ENCODE measurements at places on chromosomes 12 and 14.
A peak's percentile ranks its signal among the peaks of the same experiment; 100 is the strongest.

- DNase-seq, result no peak
Measured at GRCh38 chr12:80847575-80847974, 90.2 kb downstream of the LIN7A start.

GRCh38 chr14:98956661-98957060, 315.3 kb downstream of the BCL11B start:
- no peak for DNase-seq

DNA sequence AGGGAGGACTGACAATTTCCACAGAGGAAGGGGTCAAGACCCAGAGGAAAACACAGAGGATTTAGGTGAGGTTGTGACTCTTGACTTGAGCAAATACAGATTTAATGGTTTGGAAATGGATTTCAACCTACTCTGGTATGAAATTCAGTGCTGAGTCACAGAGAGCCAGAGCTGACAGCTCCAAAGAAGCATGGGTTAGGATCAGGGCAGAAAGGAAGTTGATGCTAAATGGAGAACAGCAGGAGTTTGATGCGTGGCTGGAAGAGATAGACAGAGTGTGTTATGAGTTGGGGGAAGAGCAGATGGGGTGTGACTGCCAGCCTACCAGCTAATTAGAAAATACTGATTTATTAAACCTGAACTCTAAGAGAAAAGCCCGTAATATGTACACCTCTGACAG, 272.6 kb downstream of the FOXG1 start:
- DNase-seq, result no peak

DNA sequence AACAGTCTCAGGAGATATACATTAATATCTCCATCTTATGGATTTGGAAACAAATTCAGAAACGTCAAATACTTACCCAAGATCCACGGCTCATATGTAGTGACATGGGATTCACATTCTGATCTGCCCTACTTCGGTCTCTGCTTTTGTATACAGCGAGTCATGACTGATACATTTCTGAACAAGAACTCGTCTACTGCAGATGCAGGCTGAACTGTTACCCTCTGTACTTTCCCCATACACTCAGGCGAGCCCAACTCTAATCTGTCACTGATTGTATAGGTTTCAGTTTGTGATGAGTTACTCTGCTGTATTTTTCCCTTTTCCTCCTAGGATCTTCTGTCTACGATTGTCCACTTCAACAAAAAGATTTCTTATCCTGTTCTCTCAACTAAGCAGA, 441.6 kb downstream of the CCDC91 start:
- no peak for DNase-seq

- no peak for DNase-seq
Measured at GRCh38 chr12:19410211-19410610, 29.1 kb upstream of the AEBP2 start.

DNA sequence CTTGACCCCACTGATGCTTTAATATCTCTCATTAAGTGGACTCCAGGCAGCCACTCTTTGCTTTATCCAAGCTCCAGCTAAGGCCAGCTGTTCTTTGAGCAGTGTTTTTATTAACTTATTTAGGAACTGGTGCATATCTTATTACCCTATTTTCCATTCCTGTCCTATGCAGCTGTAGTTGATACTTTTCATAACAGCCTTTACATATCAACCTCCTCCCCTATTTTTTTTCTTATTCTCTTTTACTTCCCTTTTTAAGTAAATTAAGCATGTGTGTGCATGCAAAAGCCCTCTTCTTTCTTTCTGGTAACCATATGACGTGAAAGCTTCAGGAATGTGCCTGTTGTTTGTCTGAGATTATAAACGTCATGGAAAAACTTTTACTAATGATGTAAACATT, 121.2 kb downstream of the PTPRQ start:
- DNase-seq, result no peak

DNA sequence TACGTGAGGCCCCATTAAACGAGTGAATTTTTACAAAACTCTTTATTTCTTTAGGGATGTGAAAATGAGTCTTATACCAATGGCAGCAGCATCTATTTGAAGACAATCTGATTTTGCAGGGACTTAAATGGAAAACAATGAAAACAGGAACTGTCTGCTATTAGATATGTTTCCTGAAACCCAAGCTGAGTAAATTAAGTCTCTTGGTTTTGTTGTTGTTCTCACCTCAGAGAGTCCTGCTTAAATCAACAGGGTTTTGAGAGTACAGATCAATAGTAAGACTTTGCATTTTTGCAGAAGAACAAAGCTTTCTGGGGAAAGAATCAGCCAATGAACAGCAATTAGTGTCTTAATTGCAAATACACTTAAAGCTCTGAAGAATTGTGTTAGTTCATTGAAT, 39.1 kb upstream of the LGR5 start:
- DNase-seq, result no peak

- no peak for DNase-seq
Measured at GRCh38 chr14:59664741-59665140, 88.1 kb upstream of the CCDC175 start.

- peak; percentile 10 for DNase-seq
Measured at GRCh38 chr12:23949348-23950209, at the start of gene SOX5. Gene SOX5 (minus strand): TSS chr12:23949670. CDS start chr12:23949601, 69 bp downstream.

DNA sequence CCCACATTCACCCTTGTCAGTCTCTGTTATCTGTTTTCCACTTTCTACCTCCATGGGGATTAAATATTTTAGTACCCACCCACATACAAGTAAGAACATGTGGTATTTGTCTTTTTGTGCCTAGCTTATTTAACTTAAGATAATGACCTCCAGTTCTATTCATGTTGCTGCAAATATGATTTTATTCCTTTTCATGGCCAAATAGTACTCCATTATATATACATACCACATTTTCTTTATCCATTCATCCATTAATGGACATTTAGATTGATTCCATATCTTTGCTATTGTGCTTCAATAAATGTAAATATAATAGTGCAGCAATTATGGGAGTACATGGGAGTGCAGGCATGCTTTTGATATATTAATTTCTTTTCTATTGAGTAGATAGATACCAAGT, 185.8 kb downstream of the RPAP3 start:
- DNase-seq, result no peak

- DNase-seq, result no peak
Measured at GRCh38 chr12:67483871-67484554, 164.5 kb upstream of the DYRK2 start.

DNA sequence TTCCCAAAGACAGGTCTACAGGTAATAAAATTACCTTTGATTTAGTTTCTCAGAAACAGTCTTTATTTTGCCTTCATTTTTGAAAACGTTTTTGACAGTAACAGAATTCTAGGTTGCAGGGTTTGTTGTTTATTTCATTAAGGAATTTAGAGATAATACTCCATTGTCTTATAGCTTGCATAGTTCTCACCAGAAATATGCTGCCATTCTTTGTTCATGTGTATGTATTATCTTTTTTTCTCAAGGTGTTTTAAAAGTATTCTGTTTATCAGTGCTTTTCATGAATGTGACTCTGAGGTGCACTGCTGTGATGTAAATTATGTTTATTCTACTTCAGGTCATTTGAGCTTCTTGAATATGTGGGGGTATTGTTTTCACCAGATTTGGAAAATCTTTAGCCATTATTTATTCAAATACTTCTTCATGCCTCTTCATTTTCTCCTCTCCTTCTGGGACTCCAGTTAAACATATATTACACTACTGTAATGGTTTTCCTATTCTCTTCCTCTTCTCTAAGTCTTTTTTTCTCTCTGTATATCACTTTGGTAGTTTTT, 32.7 kb downstream of the ZNF605 start:
- DNase-seq, result no peak

DNA sequence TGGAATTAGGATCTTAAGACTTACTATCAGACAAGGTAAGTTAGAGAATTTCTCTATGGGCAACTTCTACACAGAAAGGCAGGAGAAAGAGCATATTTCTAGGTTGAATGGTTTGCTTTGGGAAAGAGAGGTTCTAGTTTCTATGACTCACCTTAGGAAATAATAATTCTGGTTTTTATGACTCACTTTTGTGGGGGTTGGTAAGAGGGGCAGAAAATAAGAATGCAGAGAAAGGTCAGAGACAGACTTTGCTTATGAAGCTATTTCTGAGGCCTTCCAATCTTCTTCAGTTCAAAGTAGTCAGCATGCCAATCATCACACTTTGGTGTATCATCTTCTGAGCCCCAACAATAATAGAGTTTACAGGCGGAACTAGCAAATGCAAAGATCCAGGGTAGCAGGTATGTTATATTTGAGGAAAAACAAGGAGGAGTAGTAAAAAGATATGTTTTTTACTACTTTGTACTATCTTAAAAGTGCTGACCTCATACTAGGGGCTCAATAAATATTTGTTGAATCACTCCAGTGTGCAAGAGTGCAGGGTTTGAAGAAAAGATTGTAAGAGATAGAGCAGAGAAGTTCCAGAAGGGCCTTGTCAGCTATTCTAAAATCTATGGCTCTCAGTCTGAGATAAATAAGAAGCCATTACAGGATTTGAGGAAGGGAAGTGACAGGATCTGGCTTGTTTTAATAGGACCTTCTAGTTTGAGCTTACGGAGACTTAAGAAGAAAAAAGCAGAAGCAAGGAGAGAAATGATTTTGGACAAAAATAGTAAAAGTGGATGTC, 56.7 kb upstream of the LRFN5 start:
- no peak for DNase-seq

DNA sequence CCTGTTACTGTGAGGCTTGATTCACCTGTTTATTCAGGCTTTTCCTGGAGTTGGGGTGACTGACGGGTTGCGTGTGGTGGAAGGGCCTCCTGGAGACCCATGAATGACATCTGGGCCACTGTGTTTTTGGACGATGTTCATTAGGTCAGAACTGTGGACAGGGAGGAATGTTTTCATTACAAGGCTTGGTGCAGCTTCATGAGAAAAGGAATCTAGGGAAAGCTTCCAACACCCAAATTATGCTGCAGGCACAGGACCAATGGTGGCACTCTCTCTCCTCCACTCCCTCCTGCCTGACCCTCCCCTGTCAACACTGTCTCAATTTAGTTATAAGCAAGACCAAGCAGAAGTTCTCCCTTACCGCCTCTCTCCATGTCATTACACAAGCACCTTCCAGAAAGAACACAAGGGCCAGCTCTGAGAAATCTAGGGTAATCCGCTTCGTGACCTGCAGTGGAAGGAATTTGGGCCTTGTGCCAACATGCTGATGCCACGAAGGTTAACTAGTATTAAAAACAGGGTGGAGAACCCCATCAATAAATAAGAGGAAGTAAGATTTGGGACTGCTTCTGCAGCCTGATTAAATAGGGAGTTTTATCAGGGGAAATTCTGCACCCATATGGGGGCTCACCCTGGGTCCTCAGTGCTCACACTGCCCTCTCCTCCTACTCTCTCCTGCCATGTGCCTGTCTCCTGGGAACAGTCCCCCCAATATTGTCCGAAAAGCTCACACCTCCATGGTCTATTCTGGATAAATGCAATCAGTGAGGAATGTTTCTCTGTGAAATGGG, 200.3 kb downstream of the KTN1 start:
- DNase-seq, result peak; percentile 55

DNA sequence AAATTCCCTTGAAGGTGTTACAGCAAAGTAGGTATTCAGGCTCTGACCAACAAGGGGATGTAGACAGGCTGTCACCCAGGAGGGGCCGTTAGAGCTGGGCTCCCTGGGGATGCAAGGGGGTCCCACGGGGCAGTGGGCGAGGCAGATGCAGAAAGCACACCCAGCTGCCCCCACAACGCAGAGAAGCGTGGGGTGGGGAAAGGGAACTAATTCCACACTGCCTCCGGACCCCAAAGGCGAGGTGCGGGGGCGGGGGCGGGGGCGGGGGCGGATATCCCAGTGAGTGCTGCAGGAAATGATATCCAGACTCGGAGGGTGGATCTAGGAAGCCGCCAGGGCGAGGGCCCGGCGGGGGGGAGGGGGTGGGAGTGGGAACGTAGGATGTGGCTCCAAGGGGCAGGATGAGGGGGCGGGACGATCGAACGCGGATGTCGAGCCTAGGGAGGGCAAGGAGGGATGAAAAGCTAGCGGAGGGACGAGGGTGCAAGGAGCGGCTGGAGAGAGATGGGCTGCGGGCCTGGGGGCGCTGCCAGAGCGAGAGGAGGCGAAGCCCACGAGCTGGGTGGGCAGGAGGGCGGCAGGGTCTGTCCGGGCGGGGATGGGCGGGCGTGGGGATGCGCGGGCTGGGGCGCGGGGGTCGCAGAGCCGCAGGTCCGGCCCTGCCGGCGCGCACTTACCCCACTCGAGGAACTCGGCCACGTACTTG, 874 bp downstream of the CDC42BPB start:
- no peak for DNase-seq

GRCh38 chr12:88578276-88579160, 1.8 kb downstream of the KITLG start:
- no peak for DNase-seq

DNA sequence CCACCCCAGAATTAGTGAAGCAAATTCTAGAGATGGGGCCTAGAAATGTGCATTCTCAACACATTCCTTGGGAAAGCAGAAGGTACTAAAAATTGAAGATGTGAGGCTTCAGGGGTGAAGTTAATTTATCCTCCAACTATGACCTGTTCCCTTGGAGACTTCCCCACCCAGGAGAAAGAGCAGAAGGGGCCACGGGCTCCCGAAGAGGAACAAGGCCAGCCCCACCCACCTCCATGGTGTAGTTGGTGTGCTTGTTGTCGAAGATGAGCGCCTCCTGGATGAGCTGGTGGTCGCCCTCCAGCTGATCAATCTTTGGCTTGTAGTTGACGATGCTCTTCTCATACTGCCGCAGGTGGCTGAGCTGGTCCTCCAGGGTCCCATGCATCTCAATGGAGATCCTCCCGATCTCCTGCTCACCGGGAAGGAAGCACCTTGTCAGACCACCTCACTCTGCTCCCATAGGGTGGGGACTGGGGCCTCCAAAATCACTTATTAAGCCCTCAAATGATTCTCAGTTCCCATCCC, 87.8 kb upstream of the ZFP36L1 start:
- no peak for DNase-seq

- no peak for DNase-seq
Measured at GRCh38 chr12:123971449-123971769, 1.2 kb downstream of the CCDC92 start.

DNA sequence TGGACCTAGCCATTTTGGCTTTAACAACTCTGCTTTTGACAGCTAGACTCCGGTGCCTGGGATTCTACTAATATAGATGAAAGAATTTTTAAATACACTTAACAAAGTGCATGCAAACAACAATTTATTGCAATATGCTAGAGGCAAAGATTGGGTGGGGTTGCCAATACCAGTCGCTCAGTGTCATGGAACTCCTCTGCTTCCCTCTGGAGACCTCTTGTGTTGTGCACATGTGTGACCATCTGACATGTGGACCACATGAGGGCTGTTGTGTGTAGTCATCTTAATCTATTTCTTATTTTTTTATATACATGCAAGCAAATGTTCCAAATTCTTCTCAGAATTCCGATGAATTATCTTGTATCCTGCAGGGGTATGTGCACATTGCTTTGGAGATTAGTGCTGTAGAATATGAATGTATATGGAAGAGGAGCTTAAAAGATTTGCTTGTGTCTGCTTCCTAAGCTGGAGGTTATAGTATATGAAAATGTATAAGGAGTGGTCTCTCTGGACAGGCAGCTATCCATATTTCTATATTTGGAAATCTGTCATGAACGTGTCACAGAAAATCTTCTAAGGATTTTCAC, 24.2 kb upstream of the STXBP6 start:
- DNase-seq, result no peak

DNA sequence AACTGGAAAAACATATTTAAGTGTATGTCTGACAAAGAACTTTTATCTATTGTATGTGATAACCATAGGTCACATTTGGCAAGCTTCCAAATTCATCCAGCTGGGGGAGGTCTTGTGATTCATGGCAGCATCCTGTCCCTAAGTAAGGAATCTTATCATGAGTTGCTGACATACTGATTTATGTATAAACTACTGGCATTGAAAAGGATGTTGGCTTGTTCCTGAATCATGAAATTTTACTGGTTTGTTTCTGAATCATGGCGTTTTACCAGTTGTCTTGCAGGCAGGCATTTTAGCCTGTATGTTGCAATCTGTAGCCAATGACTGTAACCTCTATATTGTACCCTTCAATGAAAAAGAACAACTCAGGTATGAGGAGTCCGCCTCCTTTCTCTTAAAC, 244.8 kb downstream of the IPO8 start:
- DNase-seq, result no peak
